ENCODE measurements at places on chromosomes 5 and 9.

DNA sequence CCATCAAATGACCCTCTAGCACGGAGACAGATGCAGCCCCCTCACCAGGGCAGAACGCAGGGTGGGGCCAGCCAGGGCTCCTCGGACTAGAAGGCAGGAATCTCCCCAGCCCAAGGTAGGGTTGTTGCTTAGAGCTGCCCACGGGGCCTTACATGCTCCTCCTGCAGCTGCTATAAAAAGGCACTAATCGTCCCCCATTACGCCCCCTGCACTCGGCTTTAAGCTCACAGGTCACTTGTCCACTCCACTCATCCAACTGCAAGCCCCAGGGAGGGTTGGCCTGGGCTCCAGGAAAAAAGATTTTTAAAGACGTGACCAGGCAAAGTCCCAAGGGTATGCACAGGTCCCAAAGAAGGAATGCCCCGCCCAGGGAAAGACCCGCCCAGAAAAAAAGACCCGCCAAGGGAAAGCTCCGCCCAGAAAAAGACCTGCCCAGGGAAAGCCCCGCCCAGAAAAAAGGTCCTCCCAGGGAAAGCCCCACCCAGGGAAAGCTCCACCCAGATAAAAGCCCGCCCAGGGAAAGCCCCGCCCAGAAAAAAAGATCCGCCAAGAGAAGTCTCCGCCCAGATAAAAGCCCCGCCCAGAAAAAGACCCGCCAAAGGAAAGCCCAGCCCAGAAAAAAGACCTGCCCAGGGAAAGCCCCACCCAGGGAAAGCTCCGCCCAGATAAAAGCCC, 11.1 kb downstream of the GRIN1 start:
- no peak for DNase-seq

- DNase-seq: no peak
These were observed 7.4 kb downstream of the NPR2 start for GRCh38 chr9:35798658-35799374.

DNA sequence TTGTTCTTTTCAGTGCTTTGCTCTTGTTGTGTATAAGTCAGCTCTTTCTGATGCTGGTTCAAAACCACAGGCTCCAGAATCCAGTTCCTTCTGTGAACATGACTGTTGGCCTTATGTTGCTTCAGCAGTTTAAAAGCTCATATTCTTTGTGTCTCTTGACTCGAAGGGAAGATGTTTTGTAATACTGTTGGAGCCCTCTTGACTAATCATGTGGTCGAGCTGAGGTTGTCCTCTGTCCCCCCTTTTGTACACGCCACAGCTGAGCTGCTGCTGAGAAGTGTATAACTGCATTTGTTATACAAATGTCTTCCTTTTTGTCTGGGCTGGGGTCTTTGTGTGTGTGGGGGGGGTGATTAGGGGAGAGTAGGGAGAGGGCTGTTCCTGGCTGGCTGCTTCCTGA, 35.8 kb downstream of the SLC36A1 start:
- DNase-seq: no peak

- DNase-seq: no peak
These were observed 37.3 kb upstream of the TMEM252 start for GRCh38 chr9:68577774-68578591.

- DNase-seq: no peak
These were observed 5.4 kb upstream of the HEMGN start for GRCh38 chr9:97943308-97943855.

DNA sequence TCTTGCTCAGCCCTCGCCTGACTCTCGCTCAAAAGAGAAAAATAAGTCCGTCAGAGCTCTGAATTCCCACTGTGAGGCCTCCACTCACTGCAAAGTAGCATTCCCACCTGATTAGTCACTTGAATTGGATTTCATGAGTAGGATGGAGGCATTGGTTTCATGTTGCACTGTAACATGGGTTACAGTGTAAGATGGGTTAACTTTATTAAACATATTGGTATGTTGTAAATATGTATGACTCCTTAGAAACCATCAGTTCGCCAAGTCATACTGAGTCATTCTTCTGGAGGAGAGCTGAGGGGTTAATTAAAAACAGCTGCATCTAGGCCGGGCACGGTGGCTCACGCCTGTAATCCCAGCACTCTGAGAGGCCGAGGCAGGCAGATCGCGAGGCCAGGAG, 93.8 kb upstream of the BNC2 start:
- no peak for DNase-seq

DNA sequence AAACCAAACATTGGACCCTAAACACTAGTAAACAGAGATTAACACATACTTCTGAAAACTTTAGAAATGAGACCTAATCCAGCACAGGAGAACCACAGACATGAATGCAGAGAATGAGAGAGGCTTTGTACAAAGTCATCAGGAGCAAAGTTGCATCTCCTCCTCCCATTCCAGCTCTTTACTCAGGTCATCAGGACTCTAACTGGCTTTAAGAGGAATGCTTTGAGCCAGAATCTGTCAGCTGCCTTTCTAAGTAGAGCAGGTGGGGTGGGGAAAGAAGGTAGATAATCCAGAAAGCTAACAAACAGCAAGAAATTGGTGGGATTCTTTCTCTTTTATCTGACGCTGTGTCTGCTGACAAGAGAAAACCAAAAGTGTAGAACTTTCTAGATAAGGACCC, 582.7 kb upstream of the DMAC1 start:
- no peak for DNase-seq

GRCh38 chr9:3473405-3473804, 52.4 kb downstream of the RFX3 start:
- DNase-seq: no peak

DNA sequence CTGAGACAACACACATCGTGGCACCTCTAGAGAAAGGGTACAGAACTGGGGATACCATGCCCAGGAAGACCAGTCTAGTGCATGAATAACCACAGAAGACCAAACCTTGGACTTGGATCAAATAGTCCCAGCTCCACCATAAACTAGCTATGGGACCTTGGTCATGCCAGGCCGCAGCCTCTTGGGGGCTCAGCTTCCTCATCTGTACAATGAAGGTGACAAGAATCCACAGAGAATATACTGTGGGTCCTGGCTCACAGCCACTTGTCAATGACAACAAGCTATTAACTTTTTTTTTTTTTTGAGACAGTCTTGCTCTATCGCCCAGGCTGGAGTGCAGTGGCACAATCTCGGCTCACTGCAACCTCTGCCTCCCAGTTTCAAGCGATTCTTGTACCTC, 3.9 kb downstream of the KYAT1 start:
- DNase-seq: no peak

- no peak for DNase-seq
These were observed 38.6 kb upstream of the NOTCH1 start for GRCh38 chr9:136584401-136584932.

DNA sequence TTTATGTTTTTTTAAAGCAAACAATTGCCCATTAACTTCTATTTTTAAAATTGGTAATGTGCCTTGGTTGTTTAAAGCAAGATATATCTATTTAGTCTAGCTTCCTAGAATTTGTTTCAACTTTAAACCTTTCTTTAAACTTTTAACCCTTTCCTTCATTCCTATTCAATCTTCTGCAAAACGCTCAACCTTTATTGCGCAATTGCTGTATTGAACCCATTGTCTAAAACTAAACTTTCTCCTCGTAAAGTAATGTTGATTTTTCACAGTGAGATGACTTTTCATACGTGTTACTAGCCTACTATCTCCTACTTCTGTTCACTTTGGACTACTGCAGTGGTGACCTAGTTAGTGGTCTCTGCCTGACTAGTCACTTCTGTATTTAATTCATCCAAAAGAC, 63.3 kb downstream of the SMC5 start:
- no peak for DNase-seq

DNA sequence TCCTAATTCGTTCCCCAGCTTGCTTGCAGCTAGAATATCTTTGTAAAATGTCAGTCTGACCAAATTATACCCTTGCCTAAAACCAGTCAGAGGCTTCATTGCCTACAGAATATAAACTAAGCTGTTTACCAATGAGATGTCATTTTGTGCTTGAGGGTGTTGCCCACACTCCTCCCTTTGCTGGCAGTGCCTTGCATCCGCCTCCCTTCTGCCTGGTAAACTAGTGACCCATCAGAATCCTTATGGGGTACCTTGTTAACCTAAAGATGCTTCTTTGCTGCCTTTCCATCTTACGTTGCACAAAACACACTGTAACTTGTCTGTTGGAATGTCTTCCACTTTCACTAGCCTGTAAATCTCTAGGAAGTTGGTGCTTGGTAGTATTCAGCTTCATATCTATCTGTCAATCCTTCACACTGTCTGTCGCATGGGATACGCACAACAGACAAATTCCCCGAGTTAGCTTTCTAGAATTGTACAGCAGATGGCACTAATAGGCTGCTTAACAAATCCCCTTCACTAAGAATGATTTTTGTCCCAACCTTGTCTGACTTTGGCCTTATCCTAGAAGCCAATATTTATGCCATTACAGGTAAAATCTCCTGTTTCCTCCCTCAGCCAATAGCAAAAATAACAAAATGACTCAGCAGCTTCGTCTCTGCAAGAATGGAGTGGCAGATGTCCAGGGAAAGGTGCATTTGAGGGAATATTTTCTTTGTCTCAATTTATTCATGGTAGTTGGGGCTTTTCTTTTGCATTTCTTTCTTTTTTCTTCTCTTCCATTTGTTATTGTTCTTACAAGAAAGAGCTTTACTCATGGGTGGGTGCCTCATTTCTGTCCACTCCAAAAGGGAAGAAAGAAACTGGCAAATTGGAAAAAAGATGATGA, 3.0 kb downstream of the NUDT2 start:
- no peak for DNase-seq

- no peak for DNase-seq
These were observed 64.5 kb upstream of the EQTN start for GRCh38 chr9:27361492-27361891.

DNA sequence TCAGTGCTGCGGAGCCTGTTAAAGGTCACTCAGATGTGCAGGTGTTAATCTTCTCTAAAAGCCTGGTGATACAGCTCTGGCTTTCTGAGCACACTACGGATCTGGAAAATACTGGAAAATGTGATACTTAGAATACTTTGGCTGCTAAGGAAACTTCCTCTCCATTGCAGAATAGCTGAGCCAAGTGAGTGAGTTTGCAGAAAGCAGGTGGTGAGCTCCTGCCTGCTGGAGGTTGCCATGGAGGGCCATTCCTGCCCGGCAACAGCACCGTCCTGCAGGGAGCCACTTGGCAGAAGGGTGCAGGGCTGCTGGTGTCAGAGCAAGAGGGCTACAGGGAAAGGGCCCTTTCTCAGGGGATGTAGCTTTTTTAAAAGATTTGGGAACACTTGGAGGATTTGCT, 40.7 kb downstream of the SECISBP2 start:
- no peak for DNase-seq

GRCh38 chr9:121841771-121842611, 190.6 kb downstream of the DAB2IP start:
- no peak for DNase-seq

GRCh38 chr5:169649486-169649885, 12.4 kb downstream of the DOCK2 start:
- no peak for DNase-seq

DNA sequence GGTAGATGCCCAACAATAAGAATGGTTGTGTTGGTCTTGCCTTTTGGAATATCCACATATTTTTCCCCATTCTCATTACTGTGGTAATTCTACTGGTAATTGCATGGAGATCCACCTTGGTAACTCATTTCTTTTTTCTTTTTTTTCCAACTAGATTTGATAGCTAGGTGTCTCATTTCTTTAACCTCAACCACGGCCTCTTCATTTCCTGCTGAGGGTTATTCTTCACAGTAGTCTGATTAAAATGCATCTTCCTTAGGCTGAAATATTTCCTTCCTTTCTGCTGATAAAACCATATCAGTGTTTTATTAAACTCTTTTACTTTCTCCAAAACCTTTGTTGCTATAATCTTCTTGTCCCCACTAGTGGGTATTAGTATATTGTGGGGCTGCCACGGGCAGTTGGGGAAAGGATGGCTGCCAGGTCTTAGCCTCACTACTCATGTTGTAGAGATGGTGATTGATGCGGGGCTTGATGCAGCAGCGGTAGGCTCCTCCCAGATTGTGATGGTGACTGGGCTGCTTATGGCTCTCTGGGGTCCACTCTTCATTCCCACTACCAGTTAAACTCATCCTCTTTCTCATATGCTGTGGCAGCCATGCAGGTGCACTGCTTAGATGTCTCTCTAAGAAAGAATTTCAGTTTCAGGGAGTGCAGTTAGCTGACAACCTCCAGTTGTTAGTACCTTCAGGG, 35.9 kb downstream of the KIF2A start:
- DNase-seq: no peak

- DNase-seq: no peak
These were observed 69.8 kb downstream of the EQTN start for GRCh38 chr9:27227192-27227591.

DNA sequence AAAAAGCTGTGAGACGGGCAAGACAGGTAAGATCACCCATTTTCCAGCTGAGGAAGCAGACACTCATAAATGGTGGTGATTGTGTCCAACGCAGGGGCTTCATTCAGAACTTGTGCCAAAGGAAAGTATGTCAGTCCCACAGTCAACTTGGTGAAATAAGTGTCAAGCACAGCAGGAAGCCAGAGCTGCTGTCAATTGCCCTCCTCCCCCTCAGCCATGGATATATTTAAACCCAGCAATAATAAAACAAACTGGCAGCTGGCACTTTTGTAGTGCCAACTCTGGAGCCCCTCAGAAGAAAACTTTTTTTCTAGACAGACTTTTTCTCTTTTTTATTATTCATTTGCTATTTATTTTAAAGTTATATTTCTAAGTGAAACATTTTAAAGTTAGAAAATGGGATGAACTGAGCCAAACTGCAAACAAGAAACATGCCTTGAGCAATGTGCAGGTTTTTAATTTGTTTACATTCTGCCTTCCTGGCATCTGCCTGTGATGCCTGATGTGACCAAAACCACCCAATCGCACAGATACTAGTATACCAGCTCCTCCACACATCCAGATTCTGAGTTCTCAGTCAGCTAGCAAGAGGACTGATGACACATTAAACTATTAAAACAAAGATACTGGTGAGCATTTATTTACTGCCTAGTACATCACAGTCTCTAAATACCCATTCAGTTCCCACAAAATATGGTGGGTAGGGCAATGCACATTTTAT, 17.0 kb downstream of the DMAC1 start:
- no peak for DNase-seq

- no peak for DNase-seq
These were observed 133.0 kb upstream of the FAM120A start for GRCh38 chr9:93318480-93318879.

- no peak for DNase-seq
These were observed 5.3 kb upstream of the SUSD1 start for GRCh38 chr9:112180387-112180881.

- no peak for DNase-seq
These were observed 158.9 kb upstream of the VCAN start for GRCh38 chr5:83312663-83313062.

DNA sequence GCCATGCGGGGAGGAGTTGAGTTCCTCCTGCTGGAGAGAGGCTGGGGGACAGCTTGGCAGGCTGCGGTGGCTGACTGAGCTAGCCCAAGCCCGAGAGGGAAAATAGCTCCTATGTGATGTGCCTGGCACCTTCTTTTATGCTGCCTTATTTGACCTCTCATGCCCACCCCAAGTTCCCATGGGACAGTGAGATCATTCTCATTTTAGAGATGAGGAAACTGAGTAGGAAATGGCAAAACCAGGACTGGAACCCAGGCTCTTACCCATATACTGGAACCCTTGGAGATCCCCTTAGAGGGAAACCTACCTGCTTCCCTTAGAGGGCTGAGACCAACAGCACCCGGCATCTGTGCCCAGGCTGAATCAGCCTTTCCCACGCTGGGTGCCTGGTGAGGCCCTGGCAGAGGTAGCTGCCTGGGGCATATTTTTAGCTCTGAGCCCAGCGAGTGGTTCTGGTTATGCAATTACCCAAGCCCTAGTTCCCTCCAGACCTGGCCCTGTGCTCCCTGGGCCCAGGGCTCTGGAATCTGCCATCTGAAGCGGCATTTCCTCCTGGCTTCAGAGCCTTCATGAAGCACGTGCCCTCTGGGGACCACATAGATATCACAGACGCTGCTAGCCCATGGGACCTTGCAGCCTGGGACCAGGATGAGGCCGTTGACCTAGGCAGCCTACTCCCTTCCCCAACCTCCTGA, 23.6 kb downstream of the COL27A1 start:
- DNase-seq: no peak

Measured in cortex of kidney (tissue), 1 donor.